Sigmoid colon (tissue), 7 donors: ENCODE measurements at places on chromosomes 7 and 10. TPM values are rescaled to one million over a fixed set of nuclear protein-coding genes. Genes with fewer than 3 reads are reported as not detected.

DNA sequence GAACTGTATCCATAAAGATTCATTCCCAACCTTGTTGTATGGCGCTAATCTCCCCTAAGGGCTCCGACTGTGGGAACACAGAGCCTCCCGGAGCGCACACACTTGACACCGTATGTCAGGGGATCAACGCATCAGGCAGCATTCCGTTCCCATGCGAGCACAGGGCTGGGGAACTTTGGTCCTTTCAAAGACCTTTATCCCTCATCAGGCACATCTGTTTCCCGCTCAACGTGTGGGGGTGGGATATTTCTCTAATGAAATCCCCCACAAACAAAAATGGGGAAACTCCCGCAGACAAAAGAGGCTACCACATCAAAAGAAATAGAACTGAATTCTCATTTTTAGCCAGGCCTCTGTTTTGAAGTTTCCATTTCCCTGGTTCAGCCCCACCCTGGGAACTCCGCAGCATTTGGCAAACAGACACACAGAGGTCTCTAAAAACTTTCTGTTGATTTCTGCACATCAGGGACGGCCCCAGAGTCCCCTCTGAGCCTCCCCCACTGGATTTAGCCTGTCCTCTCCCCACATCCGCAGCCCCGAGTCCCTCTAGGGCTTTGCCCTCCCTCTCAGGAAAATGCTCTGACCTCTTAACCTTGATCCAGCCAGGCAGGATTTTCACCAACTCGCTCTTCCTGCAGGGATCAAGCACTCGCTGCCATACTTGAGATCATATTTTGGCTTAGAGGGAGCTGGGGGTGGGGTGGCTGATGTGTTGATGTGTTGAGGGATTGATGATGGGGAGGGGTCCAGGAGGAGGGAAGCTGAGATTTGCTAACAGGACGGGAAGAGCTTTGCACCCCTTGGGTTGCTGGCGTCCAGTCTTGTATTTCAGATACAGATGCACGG lies 6.6 kb downstream of the CPA5 start:
- H3K27me3 ChIP-seq: no peaks in the 10 kb centered on the region
- H3K4me1 ChIP-seq: peaks cover 4% of the 10 kb centered on the region

The SKIDA1 gene
- 3.9 TPM for total RNA-seq

DNA sequence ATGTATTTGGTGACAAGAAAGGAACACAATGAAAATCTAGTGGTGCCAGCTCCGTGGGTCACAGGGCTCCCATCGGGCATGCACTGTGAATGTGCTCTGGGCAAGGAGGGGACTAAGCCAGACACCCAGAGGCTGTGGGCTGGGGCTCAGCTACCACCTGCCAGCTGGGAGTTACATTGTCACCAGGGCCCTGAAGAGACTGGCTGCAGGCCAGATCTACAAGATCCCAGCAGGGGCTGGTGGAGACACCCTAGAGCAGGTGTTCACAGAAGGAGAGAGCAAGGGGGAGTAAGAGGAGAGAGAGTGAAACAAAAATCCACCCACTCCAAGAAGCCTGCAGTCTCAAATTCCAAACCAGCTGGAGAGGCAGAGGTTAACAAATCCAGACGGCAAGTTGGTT lies 116.6 kb upstream of the ADCY1 start:
- no peaks in the 10 kb centered on the region for H3K4me1 ChIP-seq
- H3K36me3 ChIP-seq: no peaks in the 10 kb centered on the region
- no peaks in the 10 kb centered on the region for H3K27me3 ChIP-seq
- DNase-seq: no peak

The GSTO2 gene
- total RNA-seq: 1.4 TPM

DNA sequence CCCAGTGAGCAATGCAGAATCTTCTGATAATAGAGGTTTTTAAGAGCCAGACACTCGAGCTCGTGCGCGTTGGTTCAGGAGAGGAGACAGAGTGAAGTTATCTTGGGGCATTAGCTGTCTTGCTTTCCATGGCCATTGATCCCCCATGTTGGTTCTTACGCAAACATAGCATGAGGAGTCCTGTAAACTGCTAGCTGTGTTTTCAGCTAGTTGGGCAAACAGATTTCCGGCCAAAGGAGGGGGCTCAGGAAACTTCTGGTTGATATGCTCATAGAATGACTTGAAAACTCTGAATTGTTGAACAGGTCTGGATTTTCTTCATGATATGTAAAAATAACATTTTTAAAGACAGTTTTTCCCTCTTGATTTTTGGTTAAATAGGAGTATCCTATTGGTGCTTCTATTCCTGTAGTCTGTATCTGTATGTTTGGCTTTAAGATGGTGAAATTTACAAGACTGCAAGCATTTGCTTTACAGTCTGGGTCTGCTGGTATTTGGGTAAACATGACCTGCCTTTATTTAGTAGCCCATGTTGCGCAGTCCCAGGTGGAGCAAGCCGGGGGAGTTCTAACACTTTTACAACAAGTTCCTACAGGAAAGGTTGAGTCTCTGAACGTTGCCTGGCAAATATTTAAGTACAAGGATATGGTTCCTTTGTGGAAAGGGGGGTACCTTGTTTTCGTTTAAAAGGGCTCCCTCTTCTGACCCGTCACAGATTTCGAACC lies 218.4 kb upstream of the KCND2 start:
- H3K27me3 ChIP-seq: no peaks in the 10 kb centered on the region
- H3K27ac ChIP-seq: no peak overlapping the region
- no peak for DNase-seq

DNA sequence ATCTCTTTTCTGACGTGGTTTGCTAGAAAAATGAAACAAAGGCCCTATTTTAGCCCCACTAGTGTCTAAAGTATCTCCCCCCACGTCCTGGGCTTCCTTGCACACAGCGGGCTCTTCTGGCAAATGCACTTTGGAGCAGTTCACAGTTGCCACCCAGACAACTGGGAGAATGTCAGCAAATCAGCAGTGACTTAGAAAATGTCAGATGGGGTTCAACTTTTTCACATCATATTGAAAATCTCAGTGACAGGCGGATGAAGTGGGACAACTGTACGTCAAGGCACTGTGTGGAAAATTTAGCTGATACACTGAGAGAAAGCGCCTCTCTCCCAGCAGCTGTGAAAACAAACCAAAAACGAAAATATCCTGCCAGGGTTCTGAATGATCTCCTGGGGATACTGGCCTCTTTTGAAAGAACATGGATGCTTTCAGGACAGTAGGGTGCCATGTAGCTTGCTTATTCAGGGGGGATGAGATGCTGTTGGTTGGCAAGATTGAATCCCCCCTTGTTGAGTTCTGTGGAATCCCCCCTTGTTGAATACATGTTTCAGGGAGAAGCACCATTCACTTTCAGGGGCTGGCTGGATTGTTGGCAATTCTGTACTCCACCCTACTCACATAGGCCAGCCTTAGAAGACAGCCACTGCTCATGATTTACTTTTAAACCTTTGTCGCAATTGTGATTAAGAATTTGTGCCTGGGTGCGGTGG lies 372.8 kb upstream of the CELF2 start:
- peak overlapping the region; percentile 46 for H3K27ac ChIP-seq
- no peak overlapping the region for H3K4me3 ChIP-seq
- no peaks in the 10 kb centered on the region for H3K36me3 ChIP-seq
- H3K4me1 ChIP-seq: peaks cover 17% of the 10 kb centered on the region
- no peaks in the 10 kb centered on the region for H3K27me3 ChIP-seq
- DNase-seq: no peak

GRCh38 chr7:54877683-54878082 lies 118.7 kb upstream of the SEC61G start:
- no peak for DNase-seq
- no peak overlapping the region for H3K4me3 ChIP-seq
- no peaks in the 10 kb centered on the region for H3K4me1 ChIP-seq
- H3K36me3 ChIP-seq: no peaks in the 10 kb centered on the region
- H3K27ac ChIP-seq: no peak overlapping the region

GRCh38 chr7:103912891-103913605 lies 76.4 kb downstream of the RELN start:
- H3K4me1 ChIP-seq: no peaks in the 10 kb centered on the region
- no peak for DNase-seq
- no peaks in the 10 kb centered on the region for H3K27me3 ChIP-seq
- no peak overlapping the region for H3K4me3 ChIP-seq
- no peak overlapping the region for H3K27ac ChIP-seq

GRCh38 chr10:110416776-110417711 lies 80.7 kb upstream of the DUSP5 start:
- DNase-seq: no peak
- no peaks in the 10 kb centered on the region for H3K27me3 ChIP-seq
- no peaks in the 10 kb centered on the region for H3K4me1 ChIP-seq
- no peak overlapping the region for H3K27ac ChIP-seq
- H3K4me3 ChIP-seq: no peak overlapping the region
